BE2C (cell line): ENCODE measurements at places on chromosomes 3 and 15.
A peak's percentile ranks its signal among the peaks of the same experiment; 100 is the strongest.

GRCh38 chr3:115381931-115382330 lies 234.8 kb upstream of the ZBTB20 start:
- DNase-seq, result no peak

DNA sequence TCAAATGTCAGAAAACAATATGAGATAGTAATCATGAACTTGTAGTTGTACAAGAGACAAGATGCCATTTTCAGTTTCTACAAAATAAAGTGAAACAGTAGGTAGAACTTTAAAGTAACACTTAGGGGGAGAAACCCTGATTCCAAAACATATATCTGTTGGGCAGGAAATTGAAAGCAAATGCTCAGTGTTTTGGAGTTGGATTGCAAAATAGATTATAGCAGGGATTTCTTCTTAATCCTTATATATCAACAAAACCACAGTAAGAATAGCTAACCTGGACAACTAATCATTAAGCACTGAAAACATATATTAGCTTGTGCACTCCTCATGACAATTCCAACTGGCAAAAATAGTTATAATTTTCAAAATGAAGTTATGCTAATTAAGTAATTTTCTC lies 46.9 kb downstream of the COMMD2 start:
- DNase-seq, result no peak

DNA sequence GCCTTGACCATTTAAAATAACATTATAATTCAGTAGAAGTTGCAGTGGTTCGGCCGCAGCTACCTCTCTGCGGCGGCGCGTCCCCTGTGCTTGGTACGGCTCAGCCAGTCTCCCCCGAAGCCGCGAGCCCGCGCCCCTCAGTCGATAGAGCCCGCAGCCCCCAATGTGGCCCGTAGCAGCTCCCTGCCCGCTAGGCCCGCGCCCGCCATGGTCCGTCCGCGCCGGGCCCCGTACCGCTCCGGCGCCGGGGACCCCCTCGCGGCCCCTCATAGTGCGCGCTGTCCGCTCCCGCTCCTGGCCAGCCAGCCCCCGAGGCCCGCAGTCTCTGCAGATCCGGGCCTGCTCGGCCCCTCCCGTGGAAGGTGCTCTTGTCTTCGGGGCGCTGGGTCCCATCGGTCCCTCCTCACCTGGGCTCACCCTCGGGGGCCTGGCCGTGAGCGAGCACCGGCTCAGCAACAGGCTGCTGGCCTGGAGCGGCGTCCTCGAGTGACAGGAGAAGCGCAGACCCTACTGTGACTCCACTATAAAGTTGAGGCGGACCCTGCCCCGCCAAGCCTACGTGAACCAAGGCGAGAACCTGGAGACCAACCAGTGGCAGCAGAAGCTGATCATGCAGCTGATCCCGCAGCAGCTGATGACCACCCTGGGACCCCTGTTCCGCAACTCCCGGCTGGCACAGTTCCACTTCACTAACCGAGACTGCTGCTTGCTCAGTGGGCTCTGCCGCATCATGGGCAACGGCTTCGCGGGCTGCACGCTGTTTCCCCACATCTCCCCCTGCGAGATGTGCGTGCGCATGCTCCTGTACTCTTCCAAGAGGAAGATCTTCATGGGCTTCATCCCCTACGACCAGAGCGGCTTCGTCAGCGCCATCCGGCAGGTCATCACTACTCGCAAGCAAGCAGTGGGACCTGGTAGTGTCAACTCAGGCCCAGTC lies 21.8 kb upstream of the GPR156 start:
- DNase-seq, result no peak

GRCh38 chr15:24933716-24934115 lies 21.1 kb upstream of the SNRPN start:
- no peak for DNase-seq

DNA sequence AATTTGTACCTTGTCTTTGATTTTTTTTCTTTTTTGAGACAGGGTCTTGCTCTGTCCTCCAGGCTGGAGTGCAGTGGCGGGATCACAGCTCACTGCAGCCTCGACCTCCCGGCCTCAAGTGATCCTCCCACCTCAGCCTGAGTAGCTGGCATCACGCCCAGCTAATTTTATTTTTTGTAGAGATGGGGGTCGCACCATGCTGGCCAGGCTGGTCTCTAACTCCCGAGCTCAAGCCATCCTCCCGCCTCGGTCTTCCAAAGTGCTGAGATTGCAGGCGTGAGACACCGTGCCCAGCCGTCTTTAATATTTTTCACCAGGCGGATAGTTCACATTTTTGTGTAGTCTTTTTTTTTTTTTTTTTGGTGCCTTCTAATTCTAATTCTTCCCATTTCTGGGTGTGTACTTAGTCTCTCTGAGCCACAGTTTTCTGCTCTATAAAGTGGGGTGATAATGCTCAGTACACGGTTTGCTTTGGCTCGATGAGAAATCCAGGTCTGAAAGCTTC lies 528 bp upstream of the TATDN2 start:
- no peak for DNase-seq

DNA sequence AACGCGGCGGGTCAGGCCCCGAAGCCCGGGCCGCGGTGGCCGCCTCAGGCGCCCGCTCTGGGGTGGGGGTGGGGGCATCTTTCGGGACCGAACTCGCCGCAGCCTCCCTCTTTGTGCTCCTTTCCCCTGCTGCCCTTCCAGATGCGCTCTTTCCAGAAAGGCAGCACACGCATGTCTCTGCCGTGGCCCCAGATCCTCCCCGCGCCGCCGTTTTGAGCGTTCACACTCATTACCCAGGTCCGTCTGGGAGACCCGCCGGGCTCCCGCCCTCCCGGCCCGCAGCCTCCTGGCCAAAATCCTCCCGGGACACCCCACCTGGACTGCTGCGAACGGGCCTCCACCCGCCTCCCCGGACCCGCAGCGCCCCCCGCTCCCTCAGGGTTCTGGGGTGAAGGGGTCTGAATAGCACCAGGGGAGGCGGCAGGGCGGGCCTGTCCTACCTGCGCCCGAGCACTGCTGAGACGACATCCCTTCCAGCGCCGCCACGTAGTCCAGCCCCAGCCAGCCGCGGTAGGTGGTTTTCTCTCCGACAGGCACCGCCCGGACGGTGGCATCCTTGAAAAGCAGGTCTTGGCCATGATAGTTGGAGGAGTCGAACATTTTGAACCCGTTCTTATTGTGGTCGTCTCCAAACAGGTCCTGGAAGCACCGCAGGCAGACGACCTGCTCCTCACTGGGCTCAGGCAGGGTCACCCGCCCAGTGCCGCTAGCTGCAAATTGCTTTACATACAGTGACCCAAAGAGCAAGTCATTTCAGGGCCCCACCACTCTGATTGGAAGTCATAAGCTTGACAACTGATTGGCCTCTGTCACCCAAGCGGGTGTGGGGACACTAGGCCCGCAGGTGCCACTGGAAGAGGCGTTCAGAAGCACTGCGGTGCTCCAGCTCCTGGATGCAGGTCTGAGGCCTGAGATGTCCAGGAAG lies 25.9 kb downstream of the MELTF start:
- peak; percentile 42 for DNase-seq
